ENCODE measurements at places on chromosomes 5 and 9.

DNA sequence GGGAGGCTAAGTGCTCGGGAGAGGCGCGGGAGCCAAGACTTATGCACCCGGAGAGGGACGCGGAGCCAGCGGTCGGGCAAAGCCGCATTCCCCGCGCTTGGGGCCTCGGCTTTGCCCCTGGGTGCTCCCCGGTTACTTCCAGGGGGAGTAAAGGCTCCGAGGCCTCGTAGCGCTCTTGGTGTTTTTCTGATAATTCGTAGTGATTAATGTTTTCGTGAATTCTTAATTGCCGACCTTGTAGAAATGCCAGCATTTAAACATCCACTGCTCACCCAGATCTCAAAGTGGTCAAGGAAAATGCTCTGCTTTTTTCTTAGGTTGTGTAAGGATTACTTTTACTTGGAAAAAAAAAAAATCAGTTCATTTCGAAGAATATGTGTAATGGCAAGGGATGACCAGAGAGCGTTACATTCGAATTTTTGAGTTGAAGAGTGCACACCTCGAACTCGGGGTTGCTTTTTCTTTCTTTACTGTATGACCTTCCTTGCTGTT is 654 bp upstream of the TUT7 start:
- no peak for DNase-seq

DNA sequence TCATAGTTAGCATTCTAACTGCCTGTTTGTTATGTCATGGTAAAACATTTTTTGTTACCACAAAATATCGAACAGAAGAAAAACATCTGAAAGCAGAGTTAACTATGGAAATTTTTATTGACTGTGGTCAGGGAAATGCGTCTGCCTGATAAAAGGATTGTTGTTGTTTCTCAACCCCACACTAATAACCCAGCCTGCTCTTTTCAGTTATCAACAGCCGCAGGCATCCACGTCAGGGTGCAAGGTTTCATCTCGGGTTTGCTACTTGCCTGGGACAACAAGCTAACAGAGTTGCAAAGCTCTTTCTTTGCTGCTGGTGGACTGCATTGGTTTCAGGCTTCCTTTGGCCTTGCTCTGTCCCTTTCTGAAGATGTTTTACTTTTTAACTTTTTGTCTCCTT is 969.2 kb downstream of the CDH18 start:
- DNase-seq: no peak

- no peak for DNase-seq
These were observed 68.8 kb downstream of the KIF4B start for GRCh38 chr5:155082401-155082800.

GRCh38 chr9:98225015-98225442 is 30.4 kb downstream of the TBC1D2 start:
- no peak for DNase-seq

DNA sequence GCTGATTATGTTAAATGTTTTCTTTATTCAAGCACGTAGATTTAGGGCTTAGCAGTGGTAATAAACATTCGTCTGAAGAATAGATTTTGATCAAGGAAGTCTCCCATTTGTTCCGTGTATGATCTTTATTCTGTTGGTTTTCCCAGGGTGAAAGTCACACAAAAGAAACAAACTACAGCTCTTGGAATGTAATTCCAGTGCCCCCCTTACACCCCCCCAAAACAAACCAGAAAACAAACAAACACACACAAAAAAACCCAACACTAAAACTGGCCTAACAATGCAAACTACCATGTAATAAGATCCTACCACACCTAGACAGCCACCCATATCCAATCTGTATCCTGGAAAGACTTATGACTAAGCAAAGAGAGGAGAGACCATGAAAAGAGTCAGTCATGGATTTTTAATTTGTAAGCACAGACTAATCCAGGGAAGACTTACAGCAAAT is 196.2 kb upstream of the ELL2 start:
- no peak for DNase-seq

- DNase-seq: no peak
These were observed 292.2 kb downstream of the ARHGAP26 start for GRCh38 chr5:143062379-143062778.

DNA sequence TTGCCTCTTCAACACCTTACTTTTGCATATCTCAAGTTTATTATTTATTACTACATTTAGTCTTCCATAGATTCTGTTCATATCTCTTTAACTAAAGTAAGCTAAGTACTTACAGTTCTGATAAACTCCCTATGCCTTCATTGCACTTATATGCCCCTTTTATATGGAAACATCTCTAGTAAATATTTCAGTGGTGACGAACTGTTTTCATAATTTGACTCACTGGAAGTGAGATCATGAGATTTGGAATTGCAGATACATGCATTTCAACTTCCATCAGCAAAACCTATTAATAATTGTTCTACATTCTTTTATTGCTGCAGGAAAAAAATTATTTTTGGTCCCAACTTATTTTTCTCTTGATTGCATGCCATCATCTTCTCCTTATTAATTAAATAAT is 263.5 kb downstream of the CD180 start:
- DNase-seq: no peak

DNA sequence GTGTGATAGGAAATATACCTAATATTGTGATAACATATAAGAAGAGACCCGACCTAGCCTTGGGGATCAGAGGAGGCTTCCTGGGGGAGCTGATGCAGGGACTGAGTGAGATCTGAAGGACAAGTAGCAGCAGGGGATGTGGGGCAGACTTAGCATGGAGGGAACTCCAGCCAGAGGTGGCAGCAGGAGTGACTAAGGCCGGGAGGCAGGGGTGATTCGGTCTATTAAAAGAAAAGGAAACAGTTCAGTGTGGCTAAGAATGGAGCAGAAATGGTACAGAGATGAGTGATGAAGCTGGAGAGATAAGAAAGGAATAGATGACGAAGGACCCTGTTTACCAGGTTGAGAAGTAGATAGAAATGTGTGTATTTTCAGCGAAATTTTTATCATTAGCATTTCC is 408.8 kb downstream of the ENC1 start:
- DNase-seq: no peak

Measured in CD4-positive, alpha-beta T cell treated with Interleukin-1 beta for 1 hour (primary cell).